ENCODE measurements at places on chromosomes 2 and 18. TPM values are rescaled to one million over a fixed set of nuclear protein-coding genes. Genes with fewer than 3 reads are reported as not detected.

HRH4 gene
- under 0.01 TPM for total RNA-seq

TMEM37 gene
- under 0.01 TPM for total RNA-seq

POTEF gene
- total RNA-seq, result not detected

DNAJC5G gene
- total RNA-seq, result not detected

Measured in regular cardiac myocyte (primary cell).